ENCODE measurements at places on chromosomes 13 and 19.

DNA sequence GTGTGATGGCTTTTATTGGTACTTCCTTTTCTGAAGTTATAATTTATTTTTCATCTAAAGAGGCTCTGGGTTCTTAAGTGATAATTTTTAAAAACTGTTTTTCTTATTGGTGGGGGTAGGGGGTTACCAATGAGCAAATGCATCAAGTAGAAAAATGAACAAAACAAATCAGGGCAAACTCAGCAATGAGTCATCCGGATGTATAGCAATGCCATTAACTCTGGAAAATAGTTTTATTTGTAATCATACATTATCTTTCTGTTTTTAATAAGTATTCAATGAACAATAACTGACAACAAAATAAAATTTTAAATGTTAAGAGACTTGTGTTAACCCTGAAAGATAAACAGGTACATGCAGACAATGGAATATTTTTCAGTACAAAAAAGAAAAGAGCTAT, 67.6 kb downstream of the UFM1 start:
- DNase-seq, result no peak

- DNase-seq, result no peak
These were observed 3.7 kb upstream of the MKNK2 start for GRCh38 chr19:2054763-2055162.

GRCh38 chr19:38946229-38947010, 15.7 kb downstream of the MRPS12 start:
- no peak for DNase-seq

DNA sequence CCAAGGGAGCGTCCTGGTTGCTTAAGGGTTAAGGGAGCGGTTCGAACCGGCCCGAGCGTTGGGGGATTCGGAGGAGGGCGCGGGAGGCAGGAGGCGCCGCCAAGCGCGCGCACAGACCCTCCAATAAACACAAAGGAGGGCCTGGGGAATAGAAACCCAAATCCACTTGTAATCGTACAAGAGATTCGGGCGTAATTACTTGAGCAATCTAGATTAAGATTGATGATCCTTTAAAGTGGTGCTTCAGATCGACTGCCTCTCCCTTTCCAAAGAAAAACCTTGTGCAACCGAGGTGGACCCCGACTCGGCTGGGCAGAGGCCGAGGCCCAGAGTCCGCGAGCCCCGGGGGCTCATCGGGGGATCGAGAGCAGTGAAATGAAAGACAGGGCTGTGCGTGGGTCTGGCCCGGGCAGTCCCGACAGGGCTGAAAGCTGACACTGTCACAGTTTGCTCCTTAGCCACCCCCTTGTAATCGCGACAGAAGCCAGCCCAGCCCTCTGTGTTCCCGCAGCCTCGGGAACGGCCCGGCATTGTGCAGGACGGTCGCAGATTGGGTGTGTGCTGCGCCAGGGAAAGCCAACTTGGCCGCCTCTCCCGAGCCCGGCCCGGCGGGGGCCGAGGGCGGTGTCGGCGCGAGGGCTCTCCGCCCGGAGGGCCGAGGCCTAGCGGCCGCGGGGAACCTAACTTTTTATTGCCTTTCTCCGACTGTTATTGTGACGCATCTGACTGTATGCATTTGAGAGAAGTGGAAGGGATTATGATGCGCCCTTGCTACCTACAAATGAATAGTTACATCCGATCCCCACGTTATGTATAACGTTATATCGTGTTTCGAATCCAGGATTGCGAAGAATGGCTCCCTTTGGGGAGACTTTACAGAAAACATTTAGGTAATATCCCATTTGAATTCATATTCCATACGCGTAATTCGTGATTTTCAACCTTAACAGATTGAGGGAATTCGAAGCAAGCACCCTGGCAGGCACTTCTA, 5.5 kb downstream of the MAB21L1 start:
- no peak for DNase-seq

GRCh38 chr13:40179445-40180281, 486.8 kb downstream of the FOXO1 start:
- DNase-seq, result no peak

- DNase-seq, result no peak
These were observed 221.4 kb upstream of the SLC10A2 start for GRCh38 chr13:103287659-103288058.

GRCh38 chr13:109654341-109655205, 131.8 kb downstream of the IRS2 start:
- DNase-seq, result no peak

DNA sequence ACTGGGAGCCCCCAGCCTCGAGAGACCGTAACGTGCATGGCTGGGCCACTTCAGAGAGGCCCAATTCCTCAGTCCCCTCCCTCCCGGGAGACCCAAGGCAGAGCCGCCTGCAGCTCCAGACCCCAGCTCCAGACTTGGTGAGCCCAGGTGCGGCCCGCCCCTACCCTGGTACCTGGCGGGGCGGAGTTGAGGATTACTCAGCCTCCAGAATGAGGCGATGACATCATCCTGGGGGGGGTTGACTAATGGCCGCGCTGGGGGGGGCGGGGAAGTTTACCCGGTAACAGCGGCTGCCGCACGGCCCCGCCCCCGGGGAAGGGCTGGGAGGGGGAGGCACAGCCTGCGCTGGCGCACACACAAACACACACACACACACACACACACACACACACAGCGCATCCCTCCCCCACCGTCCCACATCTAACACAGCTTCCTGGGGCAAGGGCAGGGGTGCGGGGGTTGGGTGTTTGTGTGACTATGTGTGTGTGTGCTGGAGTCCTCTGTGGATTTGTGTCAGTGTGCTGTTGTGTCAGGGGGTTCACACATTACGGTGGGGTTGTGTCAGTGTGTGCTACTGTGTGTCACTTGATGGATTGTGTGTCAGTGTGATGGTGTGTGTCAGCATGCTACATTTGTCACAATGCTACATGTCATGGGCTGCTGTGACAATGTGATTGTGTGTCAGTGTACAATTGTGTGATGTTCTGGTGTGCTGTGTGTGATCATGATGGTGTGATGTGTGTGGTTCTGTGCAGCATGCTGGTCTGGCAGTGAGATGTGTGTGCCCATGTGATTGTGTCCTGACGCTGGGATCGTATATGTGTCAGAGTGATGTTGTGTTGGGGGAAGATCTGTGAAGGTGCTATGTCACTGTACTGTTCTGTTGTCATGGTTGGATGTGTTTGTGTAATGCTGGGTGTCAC, 10.3 kb upstream of the BBC3 start:
- DNase-seq, result peak; percentile 61

GRCh38 chr19:42203700-42204099, 13.8 kb downstream of the DEDD2 start:
- no peak for DNase-seq

DNA sequence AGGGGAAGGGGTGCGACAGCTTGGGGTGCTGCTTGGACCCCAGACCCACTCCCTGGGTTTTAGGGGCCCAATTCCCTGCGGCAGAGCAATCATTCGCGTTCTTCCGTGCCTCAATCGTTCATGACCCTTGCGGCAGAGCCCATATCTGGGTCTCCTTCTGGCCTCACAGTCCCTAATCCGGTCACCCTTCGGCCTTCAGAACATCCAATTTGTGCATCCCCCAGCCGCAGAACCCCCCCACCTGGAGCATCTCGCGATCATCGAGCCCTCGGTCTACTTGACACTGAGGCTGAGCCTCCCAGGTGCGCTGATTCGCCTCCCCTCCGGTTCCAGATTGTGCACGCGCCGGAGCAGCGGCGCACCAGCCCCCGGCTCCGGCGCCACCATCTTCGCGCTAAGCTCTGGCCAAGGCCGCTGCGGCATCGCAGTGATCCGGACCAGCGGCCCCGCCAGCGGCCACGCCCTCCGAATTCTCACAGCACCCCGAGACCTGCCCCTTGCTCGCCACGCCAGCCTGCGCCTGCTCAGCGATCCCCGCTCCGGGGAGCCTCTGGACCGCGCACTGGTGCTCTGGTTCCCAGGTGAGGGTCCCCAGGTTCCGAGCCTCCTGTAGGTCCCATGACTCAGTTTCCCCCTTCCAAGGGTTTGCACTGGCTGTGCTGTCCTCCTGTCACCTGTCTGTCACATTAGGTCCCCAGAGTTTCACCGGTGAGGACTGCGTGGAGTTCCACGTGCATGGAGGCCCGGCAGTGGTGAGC, 501 bp downstream of the GTPBP3 start:
- DNase-seq, result peak; percentile 56

- no peak for DNase-seq
These were observed 10.0 kb downstream of the NKPD1 start for GRCh38 chr19:45150751-45151281.

- no peak for DNase-seq
These were observed 221.9 kb upstream of the PCDH17 start for GRCh38 chr13:57409656-57410055.

DNA sequence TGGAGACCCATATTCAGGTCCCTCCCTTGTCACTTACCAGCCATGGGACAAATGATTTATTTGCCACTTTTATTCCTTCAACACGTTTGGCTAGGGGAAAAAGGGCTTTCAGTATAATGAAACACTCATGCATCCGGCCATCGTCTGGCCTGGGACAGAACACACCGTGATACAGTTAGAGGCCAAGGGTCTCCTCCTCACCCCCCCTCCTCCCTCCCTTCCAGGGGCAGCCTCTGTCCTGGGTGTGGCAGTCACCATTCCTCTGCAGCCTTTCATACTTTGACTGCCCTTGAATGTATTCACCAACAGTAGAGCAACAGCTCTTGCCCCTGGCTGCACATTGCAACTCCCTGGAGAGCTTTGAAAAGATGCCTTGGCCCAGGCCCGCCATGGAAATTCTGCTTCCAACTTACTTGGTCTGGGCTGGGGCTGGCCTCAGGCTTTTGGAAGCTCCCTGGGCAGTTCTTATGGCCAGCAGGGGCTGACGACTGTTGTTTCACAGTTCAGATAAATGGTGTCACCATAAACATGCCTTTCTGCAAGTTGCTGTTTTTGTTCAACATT, 3.0 kb downstream of the PAK4 start:
- no peak for DNase-seq

GRCh38 chr13:112483299-112483698, 104.7 kb downstream of the TUBGCP3 start:
- no peak for DNase-seq

DNA sequence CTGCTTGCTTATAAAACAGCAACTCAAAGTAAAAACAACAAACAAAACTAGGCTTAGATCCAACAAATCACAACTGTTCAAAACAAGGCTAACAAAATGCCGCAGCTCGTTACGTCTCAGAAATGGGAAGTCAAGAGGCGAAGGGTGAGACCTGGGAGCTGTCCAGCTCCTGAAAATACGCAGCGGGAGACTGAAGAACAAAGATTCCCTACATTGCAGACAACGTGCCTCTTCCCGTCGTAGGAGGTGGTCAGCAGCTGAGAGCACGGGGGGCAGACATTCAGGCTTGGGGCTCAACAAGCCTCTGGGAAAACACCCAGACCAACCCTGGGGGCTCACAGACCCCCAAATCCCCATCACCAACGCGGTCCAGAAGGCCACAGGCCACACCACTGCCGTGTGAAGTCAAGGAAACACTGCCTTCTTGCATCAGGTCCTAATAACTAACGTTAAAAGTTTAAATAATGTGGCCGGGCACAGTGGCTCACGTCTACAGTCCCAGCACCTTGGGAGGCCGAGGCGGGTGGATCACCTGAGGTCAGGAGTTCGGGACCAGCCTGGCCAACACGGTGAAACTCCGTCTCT, 13.5 kb downstream of the PLPP2 start:
- DNase-seq, result no peak

DNA sequence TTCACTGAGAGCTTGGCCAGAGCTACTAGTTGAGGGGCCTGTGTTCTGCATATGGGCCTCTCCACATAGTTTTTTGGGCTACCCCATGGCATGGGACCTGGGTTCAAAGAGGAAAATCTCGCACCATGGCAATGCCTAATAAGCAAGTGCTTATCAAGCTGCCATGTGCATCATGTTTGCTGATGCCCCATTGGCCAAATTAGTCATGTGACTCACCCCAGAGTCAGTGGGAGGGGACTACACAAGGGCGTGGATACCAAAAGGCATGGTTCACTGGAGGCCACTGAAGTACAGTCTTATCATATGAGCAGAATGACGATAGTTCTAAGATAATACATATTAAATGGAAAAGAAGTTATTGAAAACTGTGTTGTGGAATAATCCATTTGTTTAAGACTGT, 214.8 kb downstream of the LMO7 start:
- no peak for DNase-seq

- DNase-seq, result peak; percentile 66
These were observed 59.5 kb downstream of the ZIC5 start for GRCh38 chr13:99911965-99912566.

DNA sequence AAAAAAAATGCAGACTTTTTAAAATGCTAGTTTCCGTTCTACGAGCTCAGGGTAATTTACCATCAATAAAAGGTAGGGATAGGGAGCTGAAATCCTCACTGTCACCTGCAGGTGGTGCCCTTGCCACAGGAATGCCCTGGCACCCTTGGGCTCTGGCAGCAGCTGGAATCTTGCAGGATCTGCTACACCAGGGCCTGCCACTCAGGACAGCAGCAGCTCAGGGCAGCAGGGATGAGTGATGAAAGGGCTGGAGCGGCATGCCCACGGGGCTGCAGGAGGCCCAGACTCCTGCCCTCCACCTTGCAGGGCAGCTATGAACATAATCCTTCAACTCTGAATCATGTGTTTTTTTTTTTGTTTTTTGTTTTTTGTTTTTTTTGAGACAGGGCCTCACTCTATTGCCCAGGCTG, 54.0 kb downstream of the GNG7 start:
- DNase-seq, result peak; percentile 70

DNA sequence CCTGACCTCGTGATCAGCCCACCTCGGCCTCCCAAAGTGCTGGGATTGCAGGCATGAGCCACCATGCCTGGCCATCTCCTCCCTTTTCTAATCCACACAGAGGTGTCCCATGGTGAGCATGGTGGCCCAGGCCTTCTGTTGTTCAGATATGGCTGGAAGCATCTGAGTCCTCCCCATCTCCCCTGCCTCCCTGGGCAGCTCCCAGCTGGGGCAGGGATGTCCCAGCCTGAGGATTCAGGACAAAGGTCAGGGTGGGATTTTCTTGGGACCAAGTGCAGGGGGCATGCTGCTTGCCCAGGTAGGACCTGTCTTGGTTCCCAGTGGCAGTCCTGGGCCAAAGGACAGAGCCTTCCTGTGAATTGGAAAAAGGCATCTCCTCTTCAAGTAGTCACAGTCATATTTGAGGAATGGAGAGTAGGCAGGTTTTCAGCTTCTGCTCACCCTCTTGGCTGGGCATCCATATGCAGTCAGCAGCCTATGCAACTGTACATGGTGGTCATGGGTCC, 10.8 kb downstream of the ADGRE2 start:
- no peak for DNase-seq

GRCh38 chr19:40398417-40399131, 8.6 kb upstream of the HIPK4 start:
- peak; percentile 49 for DNase-seq

DNA sequence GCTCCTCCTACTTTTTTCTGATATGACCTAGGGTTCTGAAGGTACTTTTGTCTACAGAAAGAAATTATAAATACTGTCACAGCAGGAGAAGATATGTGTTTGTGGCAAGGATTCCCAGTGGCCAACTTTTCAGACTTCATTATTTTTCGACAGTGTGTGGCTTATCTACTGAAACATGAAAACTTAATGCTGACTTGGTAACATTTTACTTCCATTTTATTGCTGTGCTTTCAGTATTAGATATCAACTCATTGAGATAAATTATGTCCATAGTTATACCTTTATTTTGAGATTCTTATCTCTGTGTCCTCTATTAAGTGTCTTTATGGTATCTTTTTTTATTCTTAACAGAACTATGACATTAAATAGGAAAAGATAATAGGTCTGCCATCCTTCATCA, 700.0 kb downstream of the PCDH9 start:
- DNase-seq, result no peak
